Stimulated activated CD4-positive, alpha-beta T cell treated with anti-CD3 and anti-CD28 coated beads, Interleukin-4, amount 100 ng/mL, for 1 hour (primary cell): ENCODE measurements at places on chromosomes 2 and 18.

GRCh38 chr2:214261683-214262082 is 149.2 kb upstream of the VWC2L start:
- DNase-seq = no peak

- no peak for DNase-seq
These were observed 226.0 kb upstream of the LRRTM1 start for GRCh38 chr2:80530442-80531064.

DNA sequence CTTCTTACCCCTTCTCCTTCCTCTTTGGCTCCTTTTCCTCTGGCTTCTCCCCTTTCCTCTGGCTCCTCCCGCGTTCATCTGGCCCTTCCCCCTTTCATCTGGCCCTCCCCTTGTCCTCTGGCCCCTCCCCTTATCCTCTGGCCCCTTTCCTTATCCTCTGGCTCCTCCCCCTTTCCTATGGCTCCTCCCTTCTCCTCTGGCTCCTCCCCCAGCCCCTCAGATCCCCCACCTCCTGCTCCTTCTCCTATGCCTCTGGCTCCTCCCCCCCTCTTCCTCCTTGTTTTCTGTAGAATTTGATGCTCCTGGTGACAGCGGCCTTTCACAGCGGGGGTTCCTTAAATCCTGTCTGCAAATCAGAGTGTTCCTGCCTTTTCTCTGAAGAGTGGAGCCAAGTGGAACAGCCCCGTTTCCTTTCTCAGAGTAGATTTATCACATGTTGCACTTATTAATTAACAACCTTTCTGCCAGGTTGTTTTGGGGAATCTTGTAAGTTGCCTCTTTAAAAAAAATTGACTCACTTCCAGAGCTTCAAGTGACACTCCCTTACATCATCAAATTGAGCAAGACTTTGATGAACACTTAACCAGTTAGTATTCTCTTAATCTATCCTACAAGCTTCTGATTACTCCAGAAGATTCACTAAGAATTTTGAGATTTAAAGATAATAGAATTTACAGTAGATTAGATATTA is 27.9 kb downstream of the FABP1 start:
- DNase-seq = no peak

- no peak for DNase-seq
These were observed 86.8 kb downstream of the CLIP4 start for GRCh38 chr2:29201979-29202378.

- DNase-seq = no peak
These were observed 28.2 kb upstream of the ACAA2 start for GRCh38 chr18:49841236-49842217.

- DNase-seq = no peak
These were observed 151.8 kb upstream of the KCTD1 start for GRCh38 chr18:26700201-26700600.

DNA sequence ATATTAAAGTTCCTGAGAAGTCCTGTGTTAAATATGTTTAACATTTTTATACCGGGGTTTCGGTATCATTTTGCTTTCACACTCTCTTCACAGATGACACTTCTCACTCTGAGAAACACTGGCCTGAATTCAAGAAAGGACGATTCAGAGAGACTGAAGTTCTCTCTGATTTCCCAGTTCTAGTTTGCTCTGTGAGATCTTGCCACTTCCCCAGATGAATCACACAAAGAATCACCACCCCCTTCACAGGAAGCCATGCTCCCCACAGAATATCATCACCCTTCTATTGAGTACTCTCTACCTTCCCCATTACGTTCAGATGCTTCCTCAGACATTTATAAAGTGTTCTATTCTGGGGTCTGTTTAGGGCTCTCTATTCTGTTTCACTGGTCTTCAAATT is 16.1 kb upstream of the CD207 start:
- DNase-seq = no peak

- DNase-seq = no peak
These were observed 11.0 kb downstream of the ERFE start for GRCh38 chr2:238169708-238170251.

DNA sequence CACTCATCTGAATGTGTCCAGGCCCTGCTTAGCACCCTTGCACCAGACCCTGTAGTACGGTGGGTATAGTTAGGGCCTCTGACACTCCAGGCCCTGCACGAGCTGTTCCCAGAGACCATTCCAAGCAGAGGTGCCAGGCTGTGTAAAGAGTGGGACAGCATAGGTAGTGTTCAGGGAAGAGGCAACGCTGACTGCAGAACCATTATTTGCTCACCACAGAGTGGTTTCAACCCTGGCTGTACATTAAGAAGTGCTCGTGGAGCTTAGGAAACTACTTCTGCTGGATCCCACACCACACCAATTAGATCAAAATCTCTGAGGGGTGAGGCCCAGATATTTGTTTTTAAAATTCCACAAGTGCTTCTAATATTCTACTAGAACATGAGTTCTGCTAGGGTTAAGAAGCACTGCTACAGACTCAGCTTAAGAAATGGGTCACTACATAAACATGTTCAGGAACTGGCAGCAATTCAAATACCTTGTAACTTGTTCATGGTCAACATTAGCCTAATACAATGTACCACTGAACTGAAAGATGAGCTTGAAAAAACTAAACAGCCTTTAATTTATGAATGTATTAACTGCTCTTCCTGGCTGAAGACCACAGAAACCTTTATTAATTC is 183.0 kb downstream of the MYO5B start:
- DNase-seq = no peak

- DNase-seq = no peak
These were observed 22.8 kb downstream of the CCNYL1 start for GRCh38 chr2:207734264-207734635.

GRCh38 chr2:31233741-31234682 is at the start of gene EHD3:
Gene EHD3, plus strand, starts transcription at chr2:31234152. Its CDS starts 470 bp downstream, at chr2:31234622.
- peak; percentile 80 for DNase-seq

GRCh38 chr2:237475704-237476141 is 11.3 kb upstream of the MLPH start:
- peak; percentile 42 for DNase-seq

- no peak for DNase-seq
These were observed 394.2 kb downstream of the IRS1 start for GRCh38 chr2:226405465-226405864.

DNA sequence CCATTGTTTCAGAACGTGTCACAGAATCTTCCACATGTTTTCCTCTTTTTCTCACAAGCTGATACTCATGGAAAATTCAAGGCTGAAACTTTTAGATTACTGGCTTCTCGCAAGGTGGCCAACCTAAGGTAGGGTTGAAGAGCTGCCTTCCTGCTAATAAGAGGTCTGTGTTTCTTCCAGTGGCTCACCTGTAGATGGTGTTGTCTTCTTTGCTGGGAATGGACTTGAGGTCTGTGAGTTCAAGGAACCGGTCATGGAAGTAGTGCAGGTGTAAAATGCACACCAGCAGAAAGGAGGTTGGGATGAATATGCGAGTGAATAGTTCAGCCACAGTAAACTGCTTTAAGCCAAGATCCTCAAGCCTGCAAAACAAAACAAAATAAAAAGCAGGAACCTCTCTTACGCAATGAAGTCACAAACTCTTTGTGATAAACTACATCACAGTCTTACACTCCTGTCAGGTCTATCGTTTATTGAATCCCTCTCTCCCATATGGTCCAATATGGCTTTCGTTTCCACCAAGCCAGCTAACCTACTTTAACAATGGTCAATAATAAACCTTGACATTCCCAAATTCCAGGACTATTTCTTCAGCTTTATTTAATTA is 258.9 kb downstream of the NAPG start:
- no peak for DNase-seq

GRCh38 chr2:64532030-64532429 is 7.9 kb downstream of the AFTPH start:
- DNase-seq = no peak

GRCh38 chr2:84966731-84967130 is 4.2 kb upstream of the KCMF1 start:
- DNase-seq = no peak

DNA sequence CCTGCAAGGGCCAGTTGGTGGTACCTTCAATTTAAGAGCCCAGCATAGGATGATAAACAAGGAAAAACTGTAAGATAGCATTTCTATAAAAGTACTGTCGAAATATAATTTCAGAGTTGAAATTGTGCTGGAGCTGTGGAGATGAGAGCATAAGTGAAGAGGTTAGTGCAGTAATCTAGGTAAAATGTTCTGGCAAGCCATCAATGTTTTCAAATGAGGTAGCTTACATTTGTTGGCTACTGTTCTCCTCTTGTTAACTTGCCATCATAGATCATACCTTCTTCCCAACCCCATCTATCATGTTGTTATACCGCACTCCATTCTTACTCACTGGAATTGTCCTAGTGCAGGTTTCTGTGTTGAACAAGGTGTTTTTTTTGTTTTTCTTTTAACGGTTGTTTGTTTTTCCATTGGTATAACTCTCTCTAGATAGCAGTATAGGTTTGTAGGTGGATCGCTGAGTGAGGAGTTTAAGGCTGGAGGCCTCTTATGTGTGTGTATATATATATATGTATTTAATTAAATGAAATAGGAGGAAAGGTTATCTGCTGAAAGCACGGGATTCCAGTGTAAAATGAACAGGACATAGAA is 40.5 kb downstream of the EHBP1 start:
- no peak for DNase-seq

DNA sequence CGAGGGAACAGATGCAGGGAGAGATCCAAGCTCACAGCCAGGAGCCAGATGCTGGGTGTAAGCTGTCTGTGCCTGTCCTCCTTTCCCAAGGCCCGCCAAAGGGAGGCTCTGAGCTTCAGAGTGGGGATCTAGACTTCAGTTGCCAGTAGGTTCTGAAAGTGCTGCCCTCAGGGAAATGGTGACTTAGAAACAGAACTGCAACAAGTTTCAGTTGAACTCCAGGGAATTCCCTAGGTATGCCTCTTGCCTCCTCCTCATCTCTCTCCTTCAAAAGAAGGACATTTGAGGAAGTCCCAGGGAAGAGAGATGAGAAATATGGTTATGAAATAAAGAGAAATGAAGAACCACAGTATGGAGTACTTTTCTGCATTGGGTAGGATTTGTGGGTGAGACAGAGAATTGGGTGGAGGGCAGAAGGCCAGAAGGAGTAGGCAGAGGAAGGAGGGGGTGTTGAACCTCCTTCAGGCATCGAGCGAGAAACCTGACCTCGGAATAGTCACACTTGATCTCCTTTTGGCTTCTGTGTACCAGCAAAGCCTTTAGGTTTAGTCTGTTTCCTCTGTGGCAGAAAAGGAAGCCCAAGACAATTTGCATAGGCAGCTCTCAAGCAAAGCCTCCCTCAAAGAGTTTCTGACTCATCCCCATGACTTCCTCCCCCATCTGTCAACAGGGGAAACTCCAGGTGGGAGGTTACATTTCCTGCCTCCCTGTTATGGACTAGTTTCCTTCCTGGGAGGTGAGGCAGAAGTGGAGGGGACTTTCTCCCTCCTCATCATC is 45.7 kb downstream of the QPCT start:
- DNase-seq = peak; percentile 38

GRCh38 chr18:22093731-22094357 is 75.5 kb upstream of the GATA6 start:
- no peak for DNase-seq

DNA sequence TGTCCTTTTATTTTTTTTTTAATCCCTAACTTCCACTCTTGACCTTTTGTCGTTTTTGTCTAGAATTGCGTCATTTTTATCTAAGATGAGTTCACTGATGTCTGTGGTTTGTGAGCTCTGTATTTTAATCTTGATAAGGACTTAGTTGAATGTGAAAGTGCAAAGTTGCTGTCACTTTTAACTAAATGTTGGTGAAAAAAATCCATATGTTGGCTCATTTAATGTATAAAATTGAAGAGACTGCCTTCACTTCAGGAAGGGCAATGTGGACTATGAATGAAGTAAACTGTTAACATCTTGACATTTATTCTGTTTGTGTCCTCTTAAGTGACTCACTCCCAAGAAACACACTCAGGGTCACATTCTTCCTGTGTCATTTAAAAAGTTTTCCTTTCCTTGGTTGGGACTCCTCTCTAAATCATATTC is 256.6 kb upstream of the RASGRP3 start:
- DNase-seq = no peak
